ENCODE measurements at places on chromosomes 5 and 9.

DNA sequence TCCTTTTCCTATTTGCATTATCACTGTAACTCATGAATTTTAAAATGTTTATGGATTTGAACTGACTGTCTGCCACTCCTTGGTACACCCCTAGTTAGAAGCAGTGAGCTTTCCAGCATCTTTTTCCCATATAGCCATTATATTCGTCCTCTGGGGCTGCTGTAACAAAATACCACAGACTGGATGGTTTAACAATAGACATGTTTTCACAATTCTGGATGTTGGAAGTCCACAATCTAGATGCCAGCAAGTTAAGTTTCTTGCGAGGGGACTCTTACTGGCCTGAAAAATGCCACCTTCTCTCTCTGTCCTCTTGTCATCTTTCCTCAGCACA is 530.0 kb downstream of the SEMA5A start:
- DNase-seq: no peak

- DNase-seq: no peak
Measured at GRCh38 chr9:101840694-101841188, 102.3 kb upstream of the GRIN3A start.

- no peak for DNase-seq
Measured at GRCh38 chr9:135116881-135117280, 29.4 kb downstream of the OLFM1 start.

- DNase-seq: no peak
Measured at GRCh38 chr9:35859310-35859989, 10.8 kb downstream of the OR13J1 start.

DNA sequence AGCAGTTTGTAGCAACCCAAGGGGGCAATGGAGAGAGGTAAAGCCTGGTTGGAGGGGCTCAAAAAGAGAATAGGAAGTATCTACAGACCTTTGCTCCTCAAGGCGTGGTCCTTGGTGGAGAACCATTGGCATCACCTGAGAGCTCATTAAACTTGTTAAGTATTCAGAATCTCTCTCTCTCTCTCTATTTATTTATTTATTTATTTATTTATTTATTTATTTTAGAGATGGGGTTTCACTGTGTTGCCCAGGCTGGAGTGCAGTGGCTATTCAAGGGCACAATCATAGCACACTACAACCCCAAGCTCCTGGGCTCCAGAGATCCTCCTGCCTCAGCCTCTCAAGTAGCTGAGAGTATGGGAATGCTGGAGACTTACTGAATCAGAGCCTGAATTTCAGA is 193.1 kb upstream of the ADCY2 start:
- no peak for DNase-seq

DNA sequence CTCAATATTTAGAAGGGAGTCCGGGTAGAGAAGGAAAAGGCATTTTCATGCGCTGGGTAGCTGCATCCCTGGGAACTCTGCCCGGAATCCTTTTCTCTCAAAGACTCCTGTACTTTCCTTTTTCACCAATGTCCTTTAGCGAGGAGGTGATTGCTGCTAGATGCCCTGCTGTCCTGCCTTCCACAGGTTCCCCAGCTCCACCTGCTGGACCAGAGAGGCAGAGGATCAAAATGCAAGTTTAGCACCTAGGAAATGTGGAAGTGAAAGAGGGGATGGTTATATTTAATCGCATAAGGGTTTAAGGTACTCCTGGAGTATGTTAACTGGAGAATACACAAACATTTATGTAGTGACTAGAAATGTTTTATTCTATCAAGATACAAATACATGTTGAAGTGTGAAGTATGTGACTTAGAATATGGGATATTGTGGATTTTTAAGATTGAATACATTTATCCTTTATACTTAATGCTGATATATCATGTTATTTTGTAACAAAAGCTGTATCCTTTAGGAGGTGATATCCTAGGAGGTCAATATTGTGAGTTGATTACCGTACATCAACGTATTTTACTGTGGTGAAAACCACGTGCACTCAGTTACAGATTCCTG is 145.7 kb downstream of the ARHGAP26 start:
- no peak for DNase-seq

DNA sequence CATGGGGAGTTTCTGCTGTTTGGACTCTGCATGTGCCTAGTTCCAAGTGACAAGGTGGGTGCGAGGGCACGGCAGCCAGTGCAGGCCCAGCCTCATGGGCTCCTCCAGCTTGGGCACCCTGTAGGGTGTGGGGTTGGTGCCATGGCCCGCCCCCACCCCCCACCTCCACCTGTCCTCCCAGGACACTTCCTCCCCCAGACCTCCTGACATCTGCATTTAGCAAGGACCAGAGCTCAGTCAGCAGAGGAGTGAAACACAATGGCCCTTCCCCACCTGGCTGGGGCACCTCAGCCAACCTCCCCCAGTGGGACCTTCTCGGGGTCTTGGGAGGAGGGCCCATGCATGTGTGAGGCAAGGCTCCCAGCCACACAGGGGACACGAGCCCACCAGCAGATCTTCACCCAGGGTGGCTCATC is 1.9 kb upstream of the NKD2 start:
- DNase-seq: no peak

DNA sequence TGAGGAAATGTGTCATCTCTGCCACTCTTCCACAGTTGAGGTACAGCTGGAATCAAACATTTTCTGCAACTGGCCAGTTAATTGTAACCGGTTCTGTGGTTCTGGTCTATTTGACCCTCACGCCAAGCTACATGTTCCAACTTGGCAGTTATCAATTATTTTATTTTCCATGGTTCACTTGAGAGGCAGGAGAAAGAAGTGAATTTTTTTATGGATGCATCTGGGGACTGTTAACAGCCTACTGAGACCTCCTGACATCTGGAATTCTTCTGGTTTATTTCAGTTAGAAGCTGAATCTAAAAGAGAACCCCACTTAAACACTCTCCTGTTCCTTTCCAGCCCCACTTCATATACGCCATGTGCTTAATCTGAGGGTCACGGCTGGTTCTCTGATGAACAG is 372.3 kb downstream of the DNAH5 start:
- DNase-seq: no peak

- no peak for DNase-seq
Measured at GRCh38 chr5:31736127-31736526, 97.2 kb downstream of the PDZD2 start.

DNA sequence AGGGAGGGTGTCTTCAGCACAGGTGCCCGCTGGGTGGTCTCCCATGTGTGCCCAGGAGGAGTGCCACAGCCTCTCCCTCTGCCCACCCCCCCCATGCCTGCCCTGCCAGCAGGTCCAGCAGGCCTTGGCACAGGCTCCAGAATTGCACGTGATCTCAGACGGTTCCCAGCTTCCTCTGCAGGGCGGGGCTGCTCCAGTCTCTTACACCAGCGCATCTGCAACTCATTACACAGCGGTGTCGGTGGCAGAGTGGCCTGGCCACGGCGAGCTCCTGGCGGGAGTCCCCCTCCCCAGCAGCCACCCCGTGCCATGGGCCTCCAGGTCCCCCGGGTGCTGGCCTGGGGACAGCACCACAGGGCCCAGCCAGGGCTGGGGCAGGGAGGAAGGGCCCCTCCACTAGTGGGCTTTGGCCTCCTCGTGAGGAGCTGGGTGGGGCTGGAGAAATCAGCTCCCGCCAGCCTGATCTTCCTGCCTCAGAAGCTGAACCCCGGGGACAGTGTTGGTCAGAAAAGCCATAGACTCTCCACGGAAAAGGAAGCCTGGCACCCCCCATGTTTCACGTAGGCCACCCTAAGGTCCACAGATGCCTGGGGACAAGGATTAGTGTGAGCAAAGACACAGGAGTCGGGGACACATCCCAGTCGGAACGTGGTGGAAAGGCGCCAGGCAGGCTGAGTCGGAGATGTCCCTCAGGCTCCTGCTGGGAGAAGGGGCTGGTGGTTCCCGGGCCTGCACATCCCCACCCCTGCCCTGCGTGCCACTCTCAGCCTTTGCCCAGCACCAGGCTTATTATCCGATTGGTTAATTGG is 40.2 kb downstream of the RXRA start:
- DNase-seq: no peak

GRCh38 chr9:19231126-19231903 is 822 bp downstream of the DENND4C start:
- DNase-seq: peak; percentile 2

GRCh38 chr5:148791696-148792095 is 34.7 kb upstream of the ADRB2 start:
- no peak for DNase-seq

DNA sequence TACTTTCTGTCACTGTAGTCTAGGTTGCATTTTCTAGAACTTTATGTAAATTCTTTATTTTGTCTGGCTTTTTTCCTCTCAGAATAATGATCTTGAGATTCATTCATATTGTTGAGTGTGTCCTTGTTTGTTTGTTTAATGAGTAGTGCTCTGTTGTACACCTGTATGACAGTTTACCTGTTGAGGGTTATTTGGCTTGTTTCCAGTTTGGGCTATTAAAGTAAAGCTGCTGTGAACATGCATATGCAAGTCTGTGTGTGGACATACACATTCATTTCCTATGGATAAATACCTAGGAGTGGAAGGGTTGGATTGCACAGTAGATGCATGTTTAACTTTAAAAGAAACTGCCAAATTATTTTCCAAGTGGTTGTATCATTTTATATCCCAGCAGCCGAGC is 30.4 kb downstream of the MVB12B start:
- no peak for DNase-seq

GRCh38 chr5:1817261-1818043 is 16.2 kb downstream of the NDUFS6 start:
- DNase-seq: no peak

DNA sequence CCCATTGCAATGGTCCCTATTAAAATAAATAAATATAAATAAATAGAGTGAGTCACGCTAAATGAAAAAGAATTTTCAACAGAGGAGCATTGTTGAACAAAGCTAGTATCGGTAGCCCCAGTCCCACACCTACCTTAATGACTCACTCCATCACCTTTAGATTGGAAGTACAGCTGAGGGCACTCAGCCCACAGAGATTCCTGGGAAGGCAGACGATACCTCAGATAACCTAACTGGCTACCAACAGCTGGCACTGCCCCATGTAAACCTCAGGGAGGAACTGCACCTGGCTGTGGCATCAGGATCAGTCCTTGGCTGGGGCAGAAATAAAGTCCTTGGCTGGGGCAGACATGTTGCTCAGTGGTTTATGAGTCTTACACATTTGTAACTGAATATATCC is 49.3 kb downstream of the SPRY4 start:
- DNase-seq: no peak

GRCh38 chr9:127569886-127570401 is 42.1 kb upstream of the STXBP1 start:
- no peak for DNase-seq

DNA sequence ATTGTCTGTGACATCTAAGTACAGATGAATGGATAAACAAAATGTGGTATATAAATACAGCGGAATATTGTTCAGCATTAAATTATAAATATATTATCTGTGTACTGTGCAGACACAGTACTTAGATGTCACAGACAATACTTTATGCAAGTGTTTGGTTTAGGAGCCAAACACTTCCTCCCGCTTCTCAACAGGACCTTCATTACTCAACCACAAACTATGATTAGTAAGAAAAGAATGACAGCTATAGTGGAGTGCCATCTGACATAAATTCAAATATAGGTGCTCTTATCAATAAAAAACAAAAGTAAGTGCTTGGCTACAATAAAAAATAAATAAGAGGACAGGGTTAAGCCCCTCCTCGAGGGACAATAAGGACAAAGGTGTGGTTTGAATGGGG is 38.9 kb upstream of the STX17 start:
- DNase-seq: no peak

DNA sequence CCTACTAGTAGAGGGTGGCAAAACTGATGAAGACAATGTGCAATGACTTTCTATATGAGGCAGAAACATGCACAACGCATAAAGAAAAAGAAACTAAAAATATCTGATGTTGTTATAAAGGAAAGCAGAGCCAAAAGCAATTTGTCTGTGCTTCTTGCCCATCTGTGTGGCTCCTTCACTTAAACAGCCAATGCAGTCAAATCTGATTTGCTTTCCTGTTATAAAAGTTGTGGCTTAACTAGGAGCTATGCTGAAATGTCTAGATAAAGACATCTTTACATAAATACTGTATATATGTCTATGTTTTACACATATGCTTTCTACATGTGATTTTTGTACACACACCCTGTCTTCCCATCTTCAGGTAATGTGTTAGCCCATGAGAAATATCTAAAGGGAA is 508.2 kb downstream of the CETN3 start:
- no peak for DNase-seq

DNA sequence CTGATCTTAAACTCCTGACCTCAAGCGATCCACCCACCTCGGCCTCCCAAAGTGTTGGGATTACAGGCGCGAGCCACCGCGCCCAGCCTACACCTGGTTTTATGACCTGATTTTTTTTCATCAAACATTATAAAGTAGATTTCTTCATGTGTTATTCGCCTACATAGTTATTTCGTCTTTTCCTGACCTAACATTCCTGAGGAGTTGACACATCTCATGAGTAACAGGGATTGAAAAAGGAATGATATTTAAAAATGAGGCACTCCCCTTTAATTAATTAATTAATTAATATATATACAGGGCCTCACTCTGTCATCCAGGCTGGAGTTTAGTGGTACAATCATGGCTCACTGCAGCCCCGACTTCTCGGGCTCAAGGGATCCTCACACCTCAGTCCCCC is 20.2 kb upstream of the MTMR12 start:
- DNase-seq: no peak

- DNase-seq: no peak
Measured at GRCh38 chr9:137458194-137459151, 661 bp downstream of the NSMF start.

DNA sequence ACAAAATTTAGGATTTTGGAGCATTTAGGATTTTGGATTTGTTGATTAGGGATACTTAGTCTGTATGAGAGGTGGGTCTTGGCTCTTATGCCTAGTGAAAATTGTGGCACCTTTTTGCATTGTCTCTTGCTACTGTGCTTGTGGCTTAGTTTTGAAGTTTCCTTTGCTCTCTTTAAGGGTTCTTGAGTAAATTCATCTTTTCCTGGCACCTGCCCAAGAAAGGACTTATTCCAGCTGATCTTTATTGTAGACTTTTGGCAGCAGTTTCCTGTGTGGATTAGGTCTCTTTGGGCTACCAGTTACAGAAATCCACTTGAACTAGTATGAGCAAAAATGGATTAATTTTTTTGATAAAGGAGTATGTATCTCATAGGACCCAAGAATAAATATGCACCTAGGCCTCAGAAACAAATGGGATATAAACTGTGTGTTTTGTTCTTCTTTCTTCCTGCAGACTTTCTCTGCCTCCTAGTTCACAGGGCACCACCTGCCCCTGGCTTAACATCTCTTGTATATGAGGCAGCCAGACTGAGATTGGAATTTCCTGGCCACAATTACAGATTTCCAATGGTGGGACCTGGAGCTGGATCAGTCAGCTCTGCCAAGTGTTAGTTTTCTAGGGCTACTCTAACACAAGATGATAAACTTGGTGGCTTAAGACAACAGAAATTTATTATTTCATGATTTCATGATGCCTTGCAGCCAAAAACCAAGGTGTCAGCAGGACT is 44.6 kb downstream of the FOCAD start:
- no peak for DNase-seq

DNA sequence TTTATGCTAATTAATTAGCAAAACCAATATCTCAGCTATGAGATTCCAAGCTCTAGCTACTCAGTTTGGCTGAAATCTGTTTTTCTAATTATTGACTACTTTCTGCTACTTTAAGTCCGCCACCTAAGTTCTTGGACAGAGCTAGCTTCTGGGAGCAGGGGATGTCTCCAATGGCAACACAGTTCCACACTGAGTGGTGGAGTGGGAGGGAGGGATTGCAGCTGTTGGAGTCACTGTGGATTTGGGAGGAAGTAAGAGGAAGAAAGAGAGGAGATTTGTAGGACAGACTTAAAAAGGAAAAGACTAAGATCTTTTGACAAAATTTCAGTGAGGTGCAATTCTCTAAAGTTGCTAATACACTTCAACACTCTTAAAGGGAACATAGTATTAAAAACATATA is 450.8 kb downstream of the NFIB start:
- no peak for DNase-seq

- DNase-seq: no peak
Measured at GRCh38 chr5:112956606-112957005, 20.0 kb upstream of the DCP2 start.
